Articular chondrocyte of knee joint (primary cell): ENCODE measurements at places on chromosomes 5 and 9. TPM values are rescaled to one million over a fixed set of nuclear protein-coding genes. Genes with fewer than 3 reads are reported as not detected.

Gene MAMDC4
- 0.39 and 0.76 TPM in 2 replicates for total RNA-seq

Gene GARNL3
- total RNA-seq = 8.2 and 10.7 TPM in 2 replicates

Gene PCDHGA6
- total RNA-seq = 7.8 and 10.4 TPM in 2 replicates

Gene FOXD4
- 0.26 and 0.43 TPM in 2 replicates for total RNA-seq

Gene SLC34A1
- total RNA-seq = not detected in 2 replicates
